Smooth muscle cell of the pulmonary artery (primary cell): ENCODE measurements at places on chromosomes 3 and 15. TPM values are rescaled to one million over a fixed set of nuclear protein-coding genes. Genes with fewer than 3 reads are reported as not detected.

Gene MCF2L2
- total RNA-seq: 0.13 and 0.33 TPM in 2 replicates

Gene SMCO1
- not detected in 2 replicates for total RNA-seq

Gene SAMD7
- not detected in 2 replicates for total RNA-seq

Gene MUSTN1
- 0.13 TPM in 1 of 2 replicates, not detected in the other for total RNA-seq

Gene ZMYND10
- total RNA-seq: 0.91 and 1.1 TPM in 2 replicates

Gene ZNF80
- total RNA-seq: not detected in 2 replicates

Gene GPR27
- 0.13 and 0.26 TPM in 2 replicates for total RNA-seq

Gene RBPMS2
- 0.07 TPM in 1 of 2 replicates, not detected in the other for total RNA-seq

Gene SLC28A1
- 0.10 TPM in 1 of 2 replicates, not detected in the other for total RNA-seq

Gene KLF15
- 1.1 and 1.3 TPM in 2 replicates for total RNA-seq

Gene PP2D1
- total RNA-seq: not detected in 2 replicates

Gene CYP1A2
- total RNA-seq: not detected in 2 replicates

Gene B4GALT4
- 58.1 and 65.1 TPM in 2 replicates for total RNA-seq

Gene PLAAT1
- total RNA-seq: not detected in 2 replicates

Gene NSMCE3
- total RNA-seq: 7.8 and 8.3 TPM in 2 replicates

Gene FES
- 17.4 and 23.2 TPM in 2 replicates for total RNA-seq

Gene TRIP4
- 10.4 and 12.1 TPM in 2 replicates for total RNA-seq

Gene KIF7
- total RNA-seq: 14.3 and 19.9 TPM in 2 replicates

Gene PLA1A
- total RNA-seq: 0.13 and 0.30 TPM in 2 replicates

Gene PPM1L
- 7.8 and 11.6 TPM in 2 replicates for total RNA-seq

Gene DAZL
- total RNA-seq: not detected in 2 replicates

Gene MON1A
- 12.7 and 14.6 TPM in 2 replicates for total RNA-seq

Gene HYAL3
- 10.6 and 10.8 TPM in 2 replicates for total RNA-seq

Gene HYAL1
- 0.89 and 2.5 TPM in 2 replicates for total RNA-seq

Gene PCLAF
- total RNA-seq: 12.9 and 18.4 TPM in 2 replicates

Gene NRG4
- 0.17 and 0.20 TPM in 2 replicates for total RNA-seq

Gene CCDC66
- 11.7 and 12.9 TPM in 2 replicates for total RNA-seq

Gene A4GNT
- not detected in 2 replicates for total RNA-seq

Gene TIMP4
- 1.1 and 3.2 TPM in 2 replicates for total RNA-seq

Gene SPSB4
- total RNA-seq: not detected in 2 replicates

Gene MAP6D1
- total RNA-seq: 2.3 and 3.1 TPM in 2 replicates

Gene CADPS
- 0.17 and 3.3 TPM in 2 replicates for total RNA-seq

Gene LRRC34
- 1.3 and 1.8 TPM in 2 replicates for total RNA-seq

Gene CDC25A
- 2.3 and 2.5 TPM in 2 replicates for total RNA-seq

Gene ARPP21
- 2.4 and 3.3 TPM in 2 replicates for total RNA-seq

Gene AGTR1
- total RNA-seq: 0.30 and 3.7 TPM in 2 replicates

Gene KBTBD13
- not detected in 2 replicates for total RNA-seq

Gene ROBO2
- 0.43 and 1.4 TPM in 2 replicates for total RNA-seq

Gene C3orf70
- 0.46 and 1.6 TPM in 2 replicates for total RNA-seq

Gene CHDH
- total RNA-seq: 0.03 and 0.07 TPM in 2 replicates

Gene LRRC3B
- total RNA-seq: not detected in 2 replicates

Gene CAMP
- not detected in 2 replicates for total RNA-seq

Gene AGBL1
- not detected in 2 replicates for total RNA-seq

Gene C3orf85
- total RNA-seq: not detected in 2 replicates
